CD4-positive, alpha-beta T cell treated with Interleukin-1 beta for 1 hour (primary cell): ENCODE measurements at places on chromosomes 6 and 20.

GRCh38 chr20:3929713-3930060 lies 40.5 kb downstream of the PANK2 start:
- DNase-seq: no peak

DNA sequence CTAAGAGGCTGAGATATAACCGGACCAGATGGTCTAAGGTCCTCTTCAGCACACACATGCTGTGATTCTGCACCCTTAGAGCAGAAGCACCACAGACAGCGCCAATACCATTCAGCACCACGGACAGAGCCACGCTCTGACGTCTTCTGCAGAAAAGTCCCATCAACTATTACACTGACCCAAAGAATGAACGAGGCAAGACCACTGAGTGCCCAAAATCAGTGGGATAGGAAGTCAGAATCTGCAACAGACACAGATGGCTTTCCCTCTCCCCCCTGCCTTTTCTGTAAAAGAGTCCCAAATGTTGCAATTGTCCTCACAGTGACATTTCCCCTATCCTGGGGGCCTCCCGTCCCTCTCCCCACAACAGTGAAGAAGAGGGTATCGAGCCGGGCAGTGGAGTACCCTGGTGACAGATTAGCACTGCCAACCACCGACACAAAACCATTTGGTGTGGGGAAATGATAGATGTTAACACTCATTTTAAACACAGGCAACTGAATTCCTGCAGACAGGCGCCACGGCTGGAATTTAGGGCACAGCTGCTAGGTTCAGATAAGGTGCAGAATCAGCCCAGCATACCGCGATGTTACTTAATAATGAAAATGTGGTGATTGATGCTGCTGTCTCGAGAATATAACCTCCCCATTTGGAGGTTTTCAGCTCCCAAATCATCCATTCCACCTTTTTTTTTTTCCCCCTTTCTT lies 66.6 kb upstream of the CTNNBL1 start:
- DNase-seq: peak; percentile 5

GRCh38 chr20:63465380-63466249 lies 6.8 kb downstream of the KCNQ2 start:
- DNase-seq: no peak

DNA sequence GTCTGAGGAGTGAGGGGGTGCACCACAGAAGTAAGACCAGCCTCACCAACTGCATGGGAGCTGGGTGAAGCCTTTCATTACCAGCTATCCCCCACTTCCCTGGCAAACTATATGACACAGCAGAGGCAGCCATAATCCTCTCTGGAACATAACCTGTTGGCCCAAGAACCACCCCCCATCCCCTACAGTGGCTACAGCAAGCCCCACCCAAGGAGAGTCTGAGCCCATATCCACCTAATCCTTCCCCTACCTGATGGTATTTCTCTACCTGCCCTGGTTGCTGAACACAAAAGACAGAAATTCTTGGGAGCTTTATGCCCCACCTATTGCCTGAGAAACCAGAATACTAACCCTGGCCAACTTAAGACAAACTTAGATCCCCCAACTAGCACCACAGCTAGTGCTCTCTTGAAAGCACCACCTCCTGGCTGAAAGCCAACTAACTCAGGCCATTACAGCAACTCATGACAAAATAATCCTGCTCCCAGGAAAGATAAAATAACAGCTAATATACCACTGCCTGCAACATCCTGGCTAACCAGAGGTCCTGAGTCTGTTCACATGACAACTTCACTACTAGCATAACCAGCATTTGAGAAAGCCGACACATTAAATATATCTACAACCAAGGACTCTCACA lies 11.2 kb downstream of the RNGTT start:
- no peak for DNase-seq

DNA sequence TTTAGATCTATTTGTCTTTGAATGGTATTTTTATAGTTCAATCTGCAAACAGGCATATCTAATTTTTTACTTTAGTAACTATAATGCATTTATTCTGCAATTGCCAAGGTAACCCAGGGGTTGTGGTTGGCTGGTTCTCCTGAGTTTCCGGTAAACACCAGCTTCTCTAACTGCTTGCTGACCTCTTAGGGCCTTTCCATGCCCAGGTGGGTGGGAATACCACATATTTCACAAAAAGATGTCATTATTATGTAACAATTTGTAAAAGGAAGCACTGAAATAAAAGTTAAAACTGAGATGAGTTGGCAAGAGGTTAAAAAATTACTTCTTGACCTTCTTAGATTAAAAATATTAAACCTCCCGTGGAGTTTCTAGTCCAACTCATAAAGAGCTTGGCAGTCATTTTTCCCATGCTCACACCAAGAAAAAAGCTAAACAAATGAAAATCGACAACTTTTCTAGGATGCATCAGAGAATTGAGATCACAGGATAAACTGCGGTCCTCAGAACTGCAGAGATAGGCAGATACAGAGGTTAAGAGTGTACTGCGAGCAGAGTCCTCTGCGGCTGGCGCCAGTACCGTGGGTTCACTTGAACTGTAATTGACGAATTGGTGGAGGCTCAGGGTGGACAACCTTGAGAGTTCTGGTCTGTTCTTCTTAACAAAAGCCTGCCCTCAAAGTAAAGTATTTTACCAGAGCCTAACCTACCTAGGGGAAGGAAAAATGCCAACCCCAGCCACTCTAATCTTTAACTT lies 2.2 kb upstream of the VNN1 start:
- DNase-seq: no peak

- no peak for DNase-seq
These were observed 700.7 kb downstream of the PRKN start for GRCh38 chr6:162026843-162027242.

DNA sequence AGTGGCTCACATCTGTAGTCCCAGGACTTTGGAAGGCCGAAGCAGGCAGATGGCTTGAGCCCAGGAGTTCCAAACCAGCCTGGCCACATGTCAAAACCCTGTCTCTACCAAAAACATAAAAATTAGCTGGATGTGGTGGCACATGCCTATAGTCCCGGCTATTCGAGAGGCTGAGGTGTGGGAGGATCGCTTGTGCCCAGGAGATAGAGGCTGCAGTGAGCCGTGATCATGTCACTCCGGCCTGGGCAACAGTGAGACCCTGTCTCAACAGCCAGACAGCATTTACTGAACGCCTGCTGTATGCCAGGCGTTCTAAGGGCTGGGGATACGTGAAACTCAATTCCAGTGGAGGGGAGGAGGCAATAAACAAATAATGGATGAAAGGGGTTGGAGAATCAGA lies 69.9 kb downstream of the ATP9A start:
- DNase-seq: no peak

DNA sequence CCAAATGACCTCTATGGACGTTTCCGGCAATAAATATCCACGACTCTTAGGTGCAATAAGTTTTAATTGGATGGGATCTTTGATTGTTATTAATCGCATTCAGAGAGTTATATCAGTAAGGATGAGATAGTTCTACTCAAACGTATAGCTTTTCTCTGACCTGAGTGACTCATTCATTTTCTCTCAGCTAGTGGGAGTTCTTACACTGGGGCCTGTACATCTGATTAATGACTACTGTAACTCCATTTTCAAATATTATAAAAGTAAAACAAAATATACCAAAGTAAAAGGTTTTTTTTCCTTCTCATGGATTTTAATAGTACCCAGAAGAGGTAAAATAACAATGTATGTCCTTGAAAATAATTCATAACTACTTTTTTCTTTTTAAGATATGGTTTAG lies 41.1 kb upstream of the SAMD5 start:
- DNase-seq: no peak
